Hypothalamus (tissue), 51 donors: ENCODE measurements at places on chromosomes 13 and 19.

DNA sequence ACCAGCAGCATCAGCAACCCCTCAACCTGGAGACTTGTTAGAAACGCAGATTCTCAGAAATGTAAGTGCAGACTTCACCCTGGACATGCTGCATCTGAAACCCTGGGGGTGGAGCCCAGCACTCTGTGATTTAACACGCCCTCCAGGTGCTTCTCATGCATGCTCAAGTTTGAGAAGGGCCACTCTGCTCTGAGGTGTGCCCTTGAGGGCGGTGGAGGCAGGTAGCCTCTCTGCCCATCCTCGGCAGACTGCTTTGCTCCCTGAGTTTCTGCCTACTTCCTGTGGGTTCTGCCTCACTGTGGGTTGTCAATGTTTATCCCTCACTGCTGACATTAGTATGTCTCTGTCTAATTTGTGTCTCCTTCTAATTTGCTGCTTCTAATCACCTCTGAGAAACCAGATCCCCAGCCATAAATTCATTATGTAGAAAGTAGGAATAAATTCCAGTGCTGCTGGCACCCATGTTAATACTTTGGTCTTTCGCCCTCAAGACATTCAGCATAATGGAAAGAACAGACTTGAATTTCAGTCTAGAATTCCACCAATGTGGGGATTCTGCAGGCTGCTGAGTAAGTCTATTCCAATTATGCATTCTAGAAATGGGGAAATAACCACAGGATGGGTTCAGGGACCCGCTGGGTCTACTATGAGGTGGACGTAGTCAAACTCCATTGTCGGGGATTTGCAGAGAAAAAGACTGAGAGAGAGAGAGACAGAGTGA is 51.3 kb upstream of the CYSLTR2 start:
- DNase-seq, result no peak

GRCh38 chr13:75405976-75406703 is 75.8 kb downstream of the TBC1D4 start:
- DNase-seq, result no peak

DNA sequence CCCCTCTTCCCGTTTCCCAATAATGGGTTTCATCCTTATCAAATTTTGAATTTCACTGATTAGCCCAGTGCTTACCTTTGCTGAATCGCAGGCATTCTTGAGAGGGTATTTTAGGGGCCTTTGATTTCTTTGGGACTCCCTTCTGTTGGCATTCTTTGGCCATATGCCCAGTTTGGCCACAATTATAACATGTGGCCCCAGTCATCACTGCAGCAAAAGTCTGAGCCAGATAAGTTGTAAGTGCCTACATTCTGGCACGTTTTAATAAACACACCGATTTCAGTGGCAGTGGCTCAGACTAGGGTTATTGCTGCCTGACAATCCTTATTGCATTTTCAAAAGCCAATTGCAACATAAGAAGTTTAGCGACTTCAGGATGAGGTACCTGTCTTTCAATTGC is 41.4 kb downstream of the ZNF726 start:
- no peak for DNase-seq

DNA sequence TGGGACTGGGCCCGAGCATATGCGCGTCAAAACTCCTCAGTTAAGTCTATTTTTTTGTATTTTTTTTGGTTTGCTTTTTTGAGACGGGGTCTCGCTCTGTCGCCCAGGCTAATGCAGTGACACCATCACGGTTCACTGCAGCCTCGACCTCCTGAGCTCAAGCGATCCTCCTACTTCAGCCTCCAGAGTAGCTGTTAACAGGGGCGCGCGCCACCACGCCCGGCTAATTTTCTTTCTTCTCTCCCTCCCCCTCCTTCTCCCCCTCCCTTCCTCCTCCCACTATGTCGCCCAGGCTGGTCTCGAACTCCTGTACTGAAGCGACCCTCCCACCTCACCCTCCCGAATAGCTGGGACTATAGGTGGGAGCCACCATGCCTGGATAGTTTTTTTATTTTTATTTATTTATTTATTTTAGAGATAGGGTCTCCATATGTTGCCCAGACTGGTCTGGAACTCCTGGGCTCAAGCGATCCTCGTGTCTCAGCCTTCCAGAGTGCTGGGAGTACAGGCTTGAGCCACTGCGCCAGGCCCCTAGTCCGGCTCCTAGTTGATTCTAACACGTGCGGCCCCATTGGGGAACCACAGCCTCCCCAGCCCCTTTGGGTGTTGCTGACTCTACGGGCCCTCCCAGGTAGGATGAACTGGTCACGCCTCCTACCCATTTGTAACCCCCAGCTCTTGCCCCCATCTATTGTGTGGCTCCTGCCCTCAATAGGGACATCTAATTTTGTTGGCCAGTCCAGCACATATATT is 806 bp upstream of the ZNF837 start:
- DNase-seq, result no peak

- DNase-seq, result no peak
These were observed 4.9 kb downstream of the LGALS16 start for GRCh38 chr19:39660661-39661060.

- no peak for DNase-seq
These were observed 40.8 kb downstream of the GGACT start for GRCh38 chr13:100547791-100548201.

- no peak for DNase-seq
These were observed 57.6 kb upstream of the MEDAG start for GRCh38 chr13:30848332-30849027.

DNA sequence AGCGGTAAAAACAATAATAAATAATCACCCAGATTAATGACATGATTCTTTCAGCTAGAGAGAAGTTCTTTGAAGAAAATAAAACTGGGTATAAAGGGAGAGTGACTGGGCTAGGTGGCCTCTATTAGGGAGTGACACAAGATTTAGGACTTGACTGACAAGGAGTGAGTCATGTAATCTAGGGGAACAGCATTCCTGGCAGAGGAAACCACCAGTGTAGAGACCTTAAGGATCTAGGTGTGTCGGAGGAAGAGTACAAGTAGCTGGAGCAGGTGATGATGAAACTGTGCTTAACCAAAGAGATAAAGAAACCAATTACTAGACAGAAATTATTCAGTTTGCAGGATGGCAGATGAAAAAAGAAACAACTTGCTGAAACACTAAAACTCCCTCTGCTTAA is 248.0 kb downstream of the RFC3 start:
- no peak for DNase-seq

- DNase-seq, result no peak
These were observed 138.7 kb downstream of the KDM4B start for GRCh38 chr19:5107432-5108122.

DNA sequence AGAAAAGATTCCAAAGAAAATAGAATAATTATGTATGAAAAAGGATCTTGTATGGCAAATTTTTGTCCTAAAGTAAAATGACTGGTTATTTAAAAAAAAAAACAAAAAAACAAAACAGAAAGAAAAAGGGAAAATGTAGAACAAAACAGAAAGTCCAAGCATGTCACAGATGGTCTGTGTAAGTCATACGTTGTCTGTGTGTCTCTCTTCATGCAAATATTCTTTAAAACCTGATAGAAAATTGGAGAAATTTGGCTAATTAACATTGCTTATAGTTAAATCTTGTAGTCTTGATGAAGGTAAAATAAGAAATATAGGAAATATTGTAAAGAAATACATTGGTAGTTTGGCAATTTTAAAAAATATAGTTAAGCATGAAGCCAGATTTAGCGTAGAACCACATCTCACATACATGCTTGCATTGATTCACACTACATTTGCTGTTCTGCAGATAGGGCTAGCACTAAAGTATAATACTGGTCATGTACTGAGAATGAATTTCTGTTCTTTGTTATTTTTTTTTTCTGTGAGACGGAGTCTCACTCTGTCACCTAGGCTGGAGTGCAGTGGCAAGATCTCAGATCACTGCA is 58.4 kb downstream of the SPRYD7 start:
- no peak for DNase-seq

- DNase-seq, result no peak
These were observed 50.8 kb upstream of the FREM2 start for GRCh38 chr13:38636073-38636472.

GRCh38 chr13:80718970-80719369 is 378.0 kb upstream of the SPRY2 start:
- DNase-seq, result no peak

- no peak for DNase-seq
These were observed 236.7 kb upstream of the SLITRK1 start for GRCh38 chr13:84118839-84119409.

DNA sequence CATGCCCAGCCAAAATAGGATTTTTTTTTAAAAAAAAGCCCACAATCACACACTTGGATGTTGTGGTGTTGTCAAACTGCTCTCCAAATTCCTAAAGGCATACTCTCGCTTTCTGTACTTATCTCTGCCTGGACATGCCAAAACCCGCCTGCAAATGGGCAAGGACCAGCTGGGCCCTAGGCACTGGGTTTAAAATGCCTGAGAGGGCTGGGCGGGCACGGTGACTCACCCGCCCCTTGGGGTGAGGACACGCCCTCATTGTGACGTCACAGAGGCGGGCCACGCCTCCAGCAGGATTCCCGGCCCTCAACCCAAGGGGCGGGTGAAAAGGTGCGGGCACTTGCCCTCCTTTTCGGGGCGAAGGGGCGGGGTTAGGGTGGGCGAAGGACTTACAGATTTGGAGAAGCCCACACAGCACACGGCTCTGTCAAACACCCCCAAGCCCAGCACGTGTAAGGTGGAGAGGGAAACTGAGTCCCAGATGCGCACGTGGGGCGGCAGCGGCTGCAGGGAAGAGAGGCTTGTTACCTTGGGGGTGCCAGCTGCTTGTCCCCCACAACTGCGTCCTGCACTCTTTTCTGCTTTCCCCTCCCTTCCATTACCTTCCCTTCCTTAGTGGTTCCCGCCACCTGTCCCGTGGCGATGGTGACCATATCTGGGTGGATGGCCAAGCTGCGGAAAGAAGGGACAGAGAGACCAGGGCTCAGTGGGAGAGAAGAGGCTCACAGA is 6.6 kb downstream of the EML2 start:
- DNase-seq, result peak; percentile 8
